Hepatocyte (in vitro differentiated cells): ENCODE measurements at places on chromosomes 16 and 17. TPM values are rescaled to one million over a fixed set of nuclear protein-coding genes. Genes with fewer than 3 reads are reported as not detected.
A peak's percentile ranks its signal among the peaks of the same experiment; 100 is the strongest.

GRCh38 chr16:58492735-58493134 lies 7.2 kb upstream of the NDRG4 start:
- no peak for DNase-seq

DNA sequence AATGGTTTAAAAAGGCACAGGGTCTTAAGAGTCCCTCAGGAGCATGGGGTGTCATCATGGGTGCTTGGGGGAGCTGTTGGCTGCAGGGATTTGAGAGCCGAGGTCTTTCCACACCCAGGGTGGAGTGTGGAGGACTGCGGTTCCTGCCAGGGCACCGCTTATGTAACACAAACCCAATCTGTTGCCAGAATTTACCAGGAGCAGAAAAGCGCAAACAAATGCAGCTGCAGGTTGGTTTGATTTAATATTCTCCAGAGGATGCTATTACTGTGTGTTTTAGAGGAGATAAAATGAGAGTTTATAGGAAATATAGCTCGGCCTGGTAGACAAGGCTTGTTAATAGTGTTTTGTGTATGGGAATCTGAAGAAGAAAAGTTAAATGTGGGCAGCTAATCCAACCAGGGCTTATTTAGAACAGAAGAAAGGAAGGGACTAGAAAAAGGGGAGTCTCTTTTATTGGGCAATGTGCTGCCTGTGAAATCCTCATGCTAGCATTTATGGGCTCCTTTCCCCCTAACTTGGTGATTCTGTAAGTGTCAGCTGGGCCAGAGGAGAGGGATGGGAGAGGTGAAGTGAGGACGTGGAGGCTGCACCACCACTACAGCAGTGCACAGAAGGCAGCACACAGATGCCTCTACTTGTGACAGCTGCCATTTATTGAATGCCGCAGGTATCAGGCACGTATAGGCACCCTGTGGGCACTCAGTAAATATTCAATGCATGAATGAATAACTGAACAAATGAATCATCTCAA lies 174.7 kb downstream of the KATNIP start:
- no peak for DNase-seq

DNA sequence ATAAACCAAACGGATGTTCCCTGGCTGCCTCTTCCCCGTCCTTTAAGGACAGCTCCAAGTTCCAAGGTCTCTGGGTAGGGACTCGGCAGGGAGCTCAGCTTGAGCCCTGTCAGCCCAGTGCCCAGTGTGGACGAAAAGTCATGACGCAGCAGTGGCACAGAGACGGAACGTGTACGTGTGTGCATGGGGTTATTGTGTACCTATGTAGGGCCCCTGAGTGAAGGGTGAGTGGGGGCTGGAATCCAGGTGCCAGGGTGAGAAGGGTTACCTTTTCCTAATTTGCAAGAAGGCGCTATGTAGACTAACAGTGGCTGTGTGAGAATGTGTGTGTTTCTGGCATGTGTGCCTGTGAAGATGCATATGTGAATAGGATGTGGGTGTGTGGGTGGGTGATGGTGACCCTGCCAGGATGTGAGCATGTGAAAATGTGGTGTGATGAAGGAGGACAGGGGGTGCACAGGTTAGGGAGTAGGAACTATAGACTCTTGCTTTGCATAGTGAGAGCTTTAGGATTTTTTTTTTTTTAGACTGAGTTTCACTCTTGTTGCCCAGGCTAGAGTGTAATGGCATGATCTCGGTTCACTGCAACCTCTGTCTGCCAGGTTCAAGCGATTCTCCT lies 6.0 kb downstream of the SCN4A start:
- DNase-seq = no peak

- DNase-seq = no peak
Observed at GRCh38 chr17:5019475-5019956, 15.7 kb downstream of the SLC52A1 start.

- no peak for DNase-seq
Observed at GRCh38 chr17:56755310-56755709, 78.4 kb downstream of the C17orf67 start.

DNA sequence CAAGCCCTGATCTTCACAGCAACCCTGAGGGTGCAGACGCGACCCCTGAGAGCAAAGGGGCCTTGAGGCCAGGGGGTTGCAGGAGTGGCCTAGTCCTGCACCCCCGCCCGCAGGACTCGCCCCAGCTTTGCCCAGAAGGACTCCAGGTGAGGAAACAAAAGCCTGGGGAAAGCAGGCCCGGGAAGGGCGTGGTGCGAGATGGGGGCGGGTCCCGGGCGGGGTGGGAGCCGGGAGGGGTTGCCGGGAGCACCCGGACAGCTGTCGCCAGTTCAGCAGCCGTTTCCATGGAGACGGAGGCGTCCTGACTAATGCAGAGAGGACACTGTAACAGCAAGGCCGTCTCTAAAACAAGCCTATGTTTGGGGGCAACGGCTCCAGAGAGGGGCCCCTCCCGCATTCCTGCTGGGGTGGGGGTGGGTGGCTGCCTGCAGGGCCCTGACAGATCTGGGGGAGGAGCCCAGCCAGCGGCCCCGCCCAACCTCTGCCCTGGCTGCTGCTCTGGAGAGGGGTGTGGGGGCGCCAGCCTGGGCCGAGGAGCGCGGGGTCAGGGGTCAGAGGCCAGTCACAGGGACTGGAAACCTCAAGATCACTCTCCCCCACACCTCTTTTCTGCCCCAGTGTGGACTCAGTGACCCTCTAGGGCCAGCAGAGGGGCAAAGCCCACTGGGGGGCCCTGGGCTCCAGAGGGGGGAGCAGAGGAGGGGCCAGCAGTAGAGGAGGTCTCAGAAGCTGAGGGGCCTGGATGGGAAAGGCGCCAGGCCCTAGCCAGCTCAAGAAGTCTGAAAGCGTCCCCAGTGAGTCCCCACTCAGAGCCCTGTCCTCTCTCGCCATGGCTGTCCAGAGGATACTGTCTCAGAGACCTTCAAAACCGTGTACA lies 3.1 kb upstream of the TPPP3 start:
- peak; percentile 94 for DNase-seq

DNA sequence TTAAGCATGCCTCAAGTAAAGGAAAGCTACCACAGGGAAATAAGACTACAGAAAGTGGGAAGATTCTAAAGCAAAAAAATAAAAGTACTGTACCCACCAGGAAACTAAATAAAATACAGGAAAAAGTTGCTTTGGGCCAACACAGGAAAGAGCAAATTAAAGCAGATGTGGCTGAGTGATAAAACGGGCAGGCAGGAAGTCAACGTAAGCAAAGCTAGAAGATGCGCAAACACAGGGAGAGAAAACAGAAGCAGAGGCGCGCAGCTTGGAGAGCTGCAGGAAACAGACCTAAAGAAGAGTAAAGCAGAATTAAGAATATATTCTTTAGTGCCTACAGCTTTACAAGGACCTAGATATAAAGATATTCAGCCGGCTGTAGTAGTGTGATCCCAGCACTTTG lies 21.7 kb downstream of the USP36 start:
- no peak for DNase-seq

Gene VASN
- 10.0 and 12.1 TPM in 2 replicates for total RNA-seq

DNA sequence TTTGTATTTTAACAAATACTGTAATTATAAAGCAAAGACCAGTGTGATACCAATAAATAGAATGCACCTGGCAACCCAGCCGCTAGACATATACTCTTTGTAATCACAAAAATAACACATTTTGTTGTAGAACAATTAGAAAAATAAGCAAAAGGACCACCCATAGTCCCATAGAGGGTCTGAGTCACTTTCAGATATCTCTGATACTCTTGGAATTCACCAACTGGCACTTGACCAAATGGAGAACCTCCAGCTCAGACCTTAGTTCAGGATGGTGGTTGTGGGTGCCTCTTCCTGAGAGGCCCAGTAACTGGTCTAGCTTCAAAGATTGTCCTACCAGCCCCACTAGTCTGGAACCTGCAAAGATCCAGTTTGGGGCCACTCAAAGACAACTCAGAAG lies 789 bp upstream of the TERF2 start:
- no peak for DNase-seq

DNA sequence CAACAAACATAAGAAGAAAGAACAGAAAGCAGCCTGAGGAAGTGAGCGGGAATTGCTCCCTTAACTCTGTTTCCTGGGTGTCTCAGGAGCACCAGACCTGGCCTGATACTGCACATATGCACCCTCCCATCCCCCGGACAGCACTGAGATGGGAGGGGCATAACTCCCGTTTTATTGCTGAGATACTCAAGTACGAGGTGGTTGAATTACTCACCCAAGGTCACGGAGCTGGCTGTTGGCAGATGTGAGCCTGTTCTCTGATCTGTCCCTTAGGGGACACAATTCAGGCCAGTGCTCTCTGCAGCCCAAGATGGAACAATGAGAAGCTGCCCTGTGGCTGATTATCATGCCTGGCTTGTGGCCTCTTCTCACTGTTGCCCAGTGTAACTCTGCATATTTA lies 9.1 kb upstream of the MED9 start:
- DNase-seq = peak; percentile 74

DNA sequence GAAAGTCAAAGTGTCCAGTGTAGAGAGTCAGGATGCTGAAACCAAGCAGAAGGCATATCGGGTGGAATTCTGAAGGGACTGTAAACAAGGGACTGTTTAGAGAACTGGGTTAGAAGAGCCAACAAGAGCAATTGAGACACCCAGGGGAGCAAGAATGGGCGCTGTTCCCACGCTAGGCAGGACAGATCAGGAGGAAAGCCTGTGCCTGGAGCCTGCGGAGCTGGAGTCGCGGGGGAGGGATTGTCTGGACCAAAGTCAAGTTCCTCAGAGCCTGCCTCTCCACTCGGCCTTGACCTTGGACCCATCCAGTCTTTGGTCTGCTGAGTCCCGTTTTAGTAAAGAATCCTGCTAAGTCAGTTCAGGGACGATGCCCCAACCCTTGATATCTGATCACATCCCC lies 14.7 kb upstream of the KLHL36 start:
- no peak for DNase-seq

Gene GP2
- 14.7 and 24.8 TPM in 2 replicates for total RNA-seq
